Stimulated activated CD4-positive, alpha-beta T cell treated with anti-CD3 and anti-CD28 coated beads, Interleukin-15, amount 100 ng/mL, for 1 hour (primary cell): ENCODE measurements at places on chromosomes 4 and X.

DNA sequence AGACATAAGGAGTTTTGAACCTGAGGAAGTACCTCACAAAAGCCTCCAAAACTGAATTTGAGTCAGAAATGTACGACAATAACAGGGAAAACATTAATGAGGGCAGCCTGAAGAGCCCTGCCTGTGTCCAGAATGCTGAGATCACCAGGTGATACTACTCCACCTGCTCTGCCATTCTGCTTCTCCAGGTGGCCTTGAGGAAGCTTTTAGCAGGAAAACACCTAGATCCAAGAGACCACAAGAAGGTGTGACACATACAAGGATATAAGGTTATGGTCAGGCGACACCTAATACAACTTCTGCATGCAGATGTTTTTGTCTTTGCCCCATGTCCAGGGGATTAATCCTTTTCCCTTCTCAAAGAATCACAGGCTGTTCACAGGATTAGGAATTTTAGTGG lies 15.3 kb downstream of the SOWAHB start:
- DNase-seq = no peak

GRCh38 chr4:14130551-14130950 lies 503.0 kb upstream of the BOD1L1 start:
- DNase-seq = no peak

- DNase-seq = no peak
These were observed 928.1 kb downstream of the FAT4 start for GRCh38 chr4:126242679-126243390.

- no peak for DNase-seq
These were observed 15.8 kb upstream of the TXK start for GRCh38 chr4:48149827-48150370.

- no peak for DNase-seq
These were observed 343.9 kb downstream of the UNC5C start for GRCh38 chr4:95204873-95205272.

DNA sequence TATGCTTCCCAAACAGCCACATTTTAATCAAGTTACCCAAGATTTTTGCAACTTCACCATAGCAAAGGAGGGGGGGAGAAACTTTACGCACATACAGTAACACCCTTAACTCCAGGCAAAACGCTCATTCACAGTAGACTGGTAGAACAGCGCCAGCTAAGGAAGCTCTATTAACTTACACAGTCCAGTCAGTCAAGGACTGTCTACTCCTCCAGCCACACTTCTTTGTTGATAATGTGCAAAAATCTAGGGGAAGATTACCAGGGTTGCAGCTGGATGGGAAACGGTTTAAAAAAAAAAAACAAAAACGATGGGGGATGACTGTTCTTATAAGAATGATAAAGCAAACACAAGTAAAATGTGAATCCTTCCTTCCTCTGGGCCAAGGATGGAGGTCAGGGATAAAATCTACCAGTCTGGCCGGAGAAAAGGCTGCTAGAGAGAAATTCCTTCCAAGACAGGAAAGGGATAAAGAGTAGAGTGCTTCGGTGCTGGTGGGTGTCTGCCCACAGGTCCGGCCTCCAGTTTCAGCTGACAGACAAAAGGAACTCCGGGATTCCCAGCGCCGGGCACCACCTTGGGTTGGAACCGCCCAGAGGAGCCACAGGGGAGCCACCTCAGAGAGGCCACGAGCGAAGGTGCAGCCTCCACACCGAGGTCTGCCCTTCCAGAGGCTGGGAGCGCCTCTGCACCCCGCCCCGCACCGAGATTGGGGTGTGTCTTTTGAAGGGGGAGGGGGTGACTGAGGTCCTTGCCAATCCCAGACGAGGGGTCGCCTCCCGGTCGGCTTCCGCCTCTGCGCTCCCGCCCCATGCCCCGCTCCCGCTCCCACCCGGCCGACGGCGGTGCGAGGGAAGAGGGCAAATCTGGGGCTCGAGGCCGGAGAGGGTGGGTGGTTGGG lies 811 bp downstream of the ANKRD50 start:
- DNase-seq = no peak

DNA sequence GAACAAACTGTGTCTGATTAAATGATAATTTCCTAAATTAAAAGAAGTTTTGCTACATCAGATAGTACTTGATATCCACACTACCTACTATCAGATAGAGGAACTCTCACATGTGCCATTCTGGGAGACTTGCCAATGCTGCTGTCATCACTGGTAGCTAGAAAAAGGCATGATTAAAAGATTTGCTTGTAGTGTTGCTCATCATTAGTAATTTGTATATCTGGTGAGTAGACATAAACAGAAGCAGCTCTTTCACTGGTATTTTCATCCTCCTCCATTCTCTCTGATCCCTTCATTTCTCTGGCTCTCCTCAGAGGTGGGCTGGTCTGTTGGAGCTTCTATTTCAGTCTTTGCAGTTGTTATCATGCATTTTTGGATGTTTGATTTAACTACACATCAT lies 56.0 kb downstream of the SPRY1 start:
- DNase-seq = no peak

DNA sequence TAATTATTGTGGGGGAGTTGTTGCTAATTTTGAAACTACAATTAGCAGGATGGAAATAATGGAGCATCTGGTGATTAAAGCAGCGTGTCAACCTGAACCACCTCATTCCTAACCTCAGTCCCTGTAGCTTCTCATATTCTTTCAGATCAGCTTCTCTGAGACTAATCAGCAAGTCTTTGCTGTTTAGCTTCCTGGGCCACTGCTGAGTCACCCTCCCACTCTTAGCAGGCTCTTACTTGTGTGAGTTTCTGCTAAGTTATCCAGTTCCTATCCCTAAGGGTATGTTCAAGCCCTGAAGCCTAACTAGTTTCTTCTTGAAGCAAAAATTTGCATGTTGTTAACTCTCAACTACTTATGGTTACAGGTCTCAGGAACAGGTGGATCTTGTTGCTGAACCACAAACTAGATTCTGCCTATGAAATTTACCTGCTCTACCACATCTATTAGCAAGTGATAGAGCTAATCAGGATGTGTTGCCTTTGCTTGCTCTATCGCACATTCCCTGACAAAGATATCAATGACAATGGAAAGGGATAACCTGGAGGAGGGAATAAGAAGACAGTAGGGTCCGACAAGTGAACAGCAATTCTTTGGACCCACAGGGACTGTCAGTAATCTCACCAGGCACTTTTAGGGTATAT lies 134.2 kb downstream of the EIF4E start:
- DNase-seq = no peak

GRCh38 chrX:88886908-88887307 lies 139.9 kb downstream of the CPXCR1 start:
- no peak for DNase-seq

DNA sequence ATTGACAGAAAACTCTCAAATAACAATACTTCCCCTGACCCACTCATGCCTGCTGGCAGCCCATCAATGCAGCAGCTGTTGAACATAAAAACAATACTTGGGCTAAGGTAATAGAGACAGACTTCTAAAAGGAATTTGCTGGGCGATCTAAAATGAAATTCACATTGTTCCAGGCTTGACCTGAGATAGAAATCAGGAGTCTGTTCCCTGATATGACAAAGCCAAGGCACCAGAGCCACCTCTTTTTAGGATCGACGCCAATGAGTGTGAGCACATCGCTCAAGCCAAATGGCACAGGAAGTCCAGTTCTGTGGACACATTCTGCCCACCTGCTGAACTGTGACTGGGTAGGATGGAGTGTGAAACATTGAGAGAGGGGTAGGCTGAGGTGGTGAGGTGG lies 4.9 kb downstream of the SEPTIN11 start:
- no peak for DNase-seq

DNA sequence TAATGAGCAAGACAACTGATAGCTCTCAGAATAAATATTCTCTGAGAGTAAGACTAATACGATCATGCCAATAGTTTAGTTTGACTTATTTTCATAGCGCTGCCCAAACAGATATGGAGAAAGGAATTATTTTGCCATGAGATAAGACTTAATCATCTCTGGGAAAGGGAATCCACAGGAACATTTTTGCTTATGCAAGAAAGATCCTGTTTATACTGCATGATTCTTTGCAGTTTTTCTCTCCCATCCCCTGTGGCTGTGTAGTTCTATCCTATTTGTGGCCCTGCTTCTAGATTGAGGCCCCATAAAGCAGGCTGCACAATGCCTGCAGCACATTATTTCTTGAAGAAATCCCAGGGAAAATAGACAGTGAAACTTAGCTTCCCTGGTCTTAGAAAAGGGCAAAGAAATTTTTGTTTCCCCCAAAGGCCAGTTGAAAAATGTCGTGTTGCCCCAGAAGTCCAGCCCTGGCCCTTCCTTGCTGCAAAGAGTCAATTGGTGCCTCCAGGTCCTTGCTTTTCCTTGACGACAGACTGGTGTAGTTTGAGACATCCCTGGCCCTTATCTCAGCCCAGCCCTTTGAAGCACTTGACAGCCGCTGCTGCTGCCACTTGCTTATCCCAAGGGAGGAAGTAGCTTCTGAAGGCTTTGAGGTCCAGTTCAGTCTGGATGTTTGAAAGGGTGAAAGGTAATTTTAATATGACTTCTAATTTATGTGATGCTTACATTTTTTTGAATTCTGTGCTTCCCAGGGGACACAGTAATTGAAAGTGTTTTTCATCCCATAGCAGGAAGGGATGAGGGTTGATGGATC lies 45.0 kb upstream of the SH3RF1 start:
- no peak for DNase-seq

DNA sequence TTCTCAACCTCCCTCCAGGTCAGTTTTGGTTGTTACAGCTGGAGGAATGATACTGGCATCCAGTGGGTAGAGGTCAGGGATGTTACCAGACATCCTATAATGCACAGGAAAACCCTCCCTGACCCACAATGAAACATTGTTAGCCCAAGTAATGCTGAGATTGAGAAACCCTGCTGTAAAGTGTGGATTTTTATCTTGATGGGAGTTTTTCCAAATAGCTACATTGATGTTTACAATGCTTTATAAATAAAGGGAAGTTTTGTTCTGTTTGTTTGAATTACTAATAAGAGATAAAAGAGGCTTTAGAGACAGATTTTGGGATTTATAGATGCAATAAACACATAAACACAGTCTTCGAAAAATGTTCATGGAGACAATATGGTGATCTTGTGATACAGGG lies 194.0 kb upstream of the NUDT6 start:
- no peak for DNase-seq

DNA sequence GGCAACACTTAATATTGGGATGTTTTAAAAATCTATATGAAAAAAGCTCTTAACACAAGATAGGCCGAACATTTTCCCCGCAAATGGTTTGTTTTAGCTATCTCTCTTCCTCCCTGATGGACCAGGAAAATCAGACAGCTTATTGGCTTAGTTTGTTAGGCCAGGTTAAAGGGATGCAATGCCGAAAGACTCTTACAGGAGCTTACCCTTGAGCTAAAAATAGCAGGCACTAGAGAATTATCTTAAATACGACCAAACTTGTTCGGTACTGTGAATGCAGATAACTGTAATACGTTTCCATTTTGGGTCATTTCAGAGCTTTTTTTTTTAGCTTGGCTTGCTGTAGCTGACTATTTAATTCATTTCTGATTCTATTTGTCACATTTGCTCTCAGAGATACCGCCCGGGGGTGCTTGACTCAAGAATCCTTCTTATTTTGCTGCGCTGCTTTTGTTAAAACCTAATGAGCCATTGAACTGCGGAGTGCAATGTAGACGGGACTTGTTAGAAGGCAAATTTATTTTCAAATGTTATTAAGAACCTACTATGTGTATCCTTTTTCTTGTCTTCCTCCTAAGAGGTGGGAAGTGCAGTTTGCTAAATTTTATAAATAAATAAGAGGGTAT lies 23.3 kb downstream of the PPARGC1A start:
- no peak for DNase-seq

DNA sequence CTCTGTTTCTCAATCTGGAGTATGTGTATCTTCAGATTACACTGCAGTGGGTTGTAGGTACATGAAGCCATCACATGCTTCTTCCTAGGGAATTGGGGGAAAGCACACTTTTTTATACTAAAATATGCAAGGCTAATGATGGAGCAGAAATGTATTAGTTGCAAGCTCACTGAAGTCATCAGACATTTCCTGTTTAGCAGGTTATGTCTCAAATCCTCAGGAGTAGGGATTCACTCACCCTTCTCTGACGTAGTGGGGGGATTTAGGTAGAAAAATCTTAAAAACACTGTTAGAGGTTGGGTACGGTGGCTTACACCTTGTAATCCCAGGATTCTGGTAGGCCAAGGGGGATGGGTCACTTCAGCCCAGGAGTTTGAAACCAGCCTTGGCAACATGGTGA lies 128.4 kb upstream of the GPC4 start:
- no peak for DNase-seq
